ENCODE measurements at places on chromosomes 13 and 19.

- DNase-seq = peak; percentile 19
These were observed 44.8 kb downstream of the PHF11 start for GRCh38 chr13:49540552-49540951.

GRCh38 chr13:79779761-79780160 is 298.8 kb downstream of the NDFIP2 start:
- DNase-seq = no peak

DNA sequence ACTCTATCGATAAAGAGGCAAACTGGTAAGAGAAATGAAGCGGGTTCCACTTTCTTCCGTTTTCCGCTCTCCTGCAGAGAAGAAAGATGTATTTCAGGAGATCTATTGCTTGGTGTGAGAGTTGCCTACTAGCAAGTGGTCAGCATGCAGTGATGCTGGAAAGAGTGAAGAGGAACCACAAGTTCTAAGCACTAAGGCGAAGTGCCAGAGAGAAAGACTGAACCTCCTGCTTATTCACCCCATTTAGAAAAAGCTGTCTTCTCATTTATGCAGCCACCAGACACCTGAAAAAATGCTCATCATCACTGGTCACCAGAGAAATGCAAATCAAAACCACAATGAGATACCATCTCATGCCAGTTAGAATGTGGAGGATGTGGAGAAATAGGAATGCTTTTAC is 78.7 kb upstream of the GPC6 start:
- no peak for DNase-seq

- DNase-seq = no peak
These were observed 15.0 kb downstream of the UPF3A start for GRCh38 chr13:114296448-114296847.

- no peak for DNase-seq
These were observed 120.6 kb downstream of the IRS2 start for GRCh38 chr13:109665781-109666249.

- no peak for DNase-seq
These were observed 1430.0 kb downstream of the EFNB2 start for GRCh38 chr13:105105471-105105870.

DNA sequence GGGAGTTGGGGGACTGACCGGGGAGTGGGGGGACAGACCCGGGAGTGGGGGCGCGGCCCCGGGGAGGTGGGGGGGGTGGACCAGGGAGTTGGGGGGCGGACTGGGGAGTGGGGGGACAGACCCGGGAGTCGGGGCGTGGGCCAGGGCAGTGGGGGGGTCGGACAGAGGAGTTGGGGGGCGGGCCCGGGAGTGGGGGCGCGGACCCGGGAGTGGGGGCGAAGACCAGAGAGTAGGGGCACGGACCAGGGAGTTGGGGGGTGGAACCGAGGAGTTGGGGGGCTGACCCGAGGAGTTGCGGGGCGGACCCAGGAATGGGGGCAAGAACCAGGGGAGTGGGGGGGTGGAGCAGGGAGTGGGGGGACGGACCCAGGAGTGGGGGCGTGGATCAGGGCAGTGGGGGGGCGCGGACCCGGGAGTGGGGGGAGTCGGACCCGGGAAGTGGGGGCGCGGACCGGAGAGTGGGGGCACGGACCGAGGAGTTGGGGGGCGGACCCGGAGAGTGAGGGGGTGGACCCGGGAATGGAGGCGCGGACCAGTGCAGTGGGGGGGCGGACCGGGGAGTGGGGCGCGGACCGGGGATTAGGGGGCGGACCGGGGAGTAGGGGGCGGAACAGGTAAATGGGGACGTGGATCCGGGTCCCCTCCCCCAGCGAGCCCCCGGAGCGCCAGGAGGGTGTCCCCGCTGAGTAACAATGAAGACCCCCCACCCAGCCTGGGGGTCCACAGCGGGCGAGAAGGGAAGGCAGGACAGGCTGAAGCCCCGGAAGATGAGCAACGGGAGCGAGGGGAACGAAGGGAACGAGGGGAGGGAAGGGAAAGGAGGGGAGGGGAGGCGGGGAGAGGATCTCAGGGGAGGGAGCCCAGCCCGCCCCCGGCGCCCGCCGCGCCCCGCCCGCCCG is 589 bp downstream of the R3HDM4 start:
- no peak for DNase-seq

DNA sequence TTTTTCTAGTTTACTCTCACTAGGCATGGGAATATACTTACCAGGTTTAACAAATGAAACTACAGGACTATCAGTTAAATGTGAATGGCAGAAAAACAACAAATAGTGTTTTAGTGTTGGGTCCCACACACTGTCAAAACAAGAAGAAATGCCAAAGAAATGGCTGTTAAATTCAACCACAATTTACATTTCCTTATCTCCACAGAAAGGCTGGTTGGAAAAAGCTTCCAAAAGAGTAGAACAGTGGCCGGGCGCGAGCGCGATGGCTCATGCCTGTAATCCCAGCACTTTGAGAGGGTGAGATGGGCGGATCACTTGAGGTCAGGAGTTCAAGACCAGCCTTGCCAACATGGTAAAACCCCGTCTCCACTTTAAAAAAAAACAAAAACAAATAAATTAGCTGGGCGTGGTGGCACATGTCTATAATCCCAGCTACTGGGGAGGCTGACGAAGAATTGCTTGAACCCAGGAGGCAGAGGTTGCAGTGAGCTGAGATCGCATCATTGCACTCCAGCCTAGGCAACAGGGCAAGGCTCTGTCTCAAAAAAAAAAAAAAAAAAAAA is 66.5 kb downstream of the SERP2 start:
- DNase-seq = no peak

GRCh38 chr19:3138268-3138667 is 2.4 kb downstream of the GNA15 start:
- no peak for DNase-seq

GRCh38 chr19:38389101-38389925 is 816 bp downstream of the SPRED3 start:
- DNase-seq = peak; percentile 45

- DNase-seq = no peak
These were observed 10.0 kb upstream of the PNMA8A start for GRCh38 chr19:46481223-46481848.

DNA sequence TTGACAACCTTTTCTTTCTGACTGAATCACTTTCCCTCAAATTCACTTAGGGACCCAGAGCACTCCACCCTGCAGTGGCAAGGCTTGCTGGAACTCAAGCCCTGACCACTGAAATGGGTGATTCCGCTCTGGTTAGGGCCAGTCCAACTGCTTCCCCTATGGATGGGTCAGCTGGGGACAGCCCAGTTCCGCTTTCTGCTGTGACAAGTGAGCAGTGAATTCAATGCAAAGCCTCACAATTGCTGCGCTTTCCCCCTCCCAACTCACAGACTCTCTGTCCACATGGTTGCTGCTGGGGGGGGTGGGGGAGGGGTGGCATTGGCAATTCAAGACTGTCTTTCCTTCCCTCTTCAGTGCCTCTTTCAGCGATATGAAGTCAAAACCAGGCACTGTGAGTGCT is 18.7 kb downstream of the CD70 start:
- no peak for DNase-seq

GRCh38 chr19:41967054-41967783 is 8.1 kb upstream of the RABAC1 start:
- DNase-seq = no peak

GRCh38 chr19:52942386-52943133 is 19.3 kb upstream of the ZNF888 start:
- no peak for DNase-seq

GRCh38 chr13:103862525-103862924 is 796.3 kb upstream of the SLC10A2 start:
- DNase-seq = no peak

GRCh38 chr13:59495936-59496512 is 667.7 kb downstream of the DIAPH3 start:
- no peak for DNase-seq

- DNase-seq = no peak
These were observed 13.3 kb downstream of the CD37 start for GRCh38 chr19:49348305-49349189.

DNA sequence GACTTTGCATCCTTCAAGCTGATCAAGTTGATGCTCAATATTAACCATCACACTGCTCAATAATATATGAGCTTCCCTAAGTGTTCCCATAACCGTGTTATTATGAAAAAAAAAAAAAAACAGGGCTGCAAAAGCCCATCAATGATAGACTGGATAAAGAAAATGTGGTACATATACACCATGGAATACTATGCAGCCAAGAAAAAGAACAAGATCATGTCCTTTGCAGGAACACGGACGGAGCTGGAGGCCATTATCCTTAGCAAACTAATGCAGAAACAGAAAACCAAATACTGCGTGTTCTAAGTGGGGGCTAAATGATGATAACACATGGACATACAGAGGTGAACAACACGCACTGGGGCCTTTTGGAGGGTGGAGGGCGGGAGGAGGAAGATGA is 58.3 kb downstream of the CACNA1A start:
- DNase-seq = no peak

DNA sequence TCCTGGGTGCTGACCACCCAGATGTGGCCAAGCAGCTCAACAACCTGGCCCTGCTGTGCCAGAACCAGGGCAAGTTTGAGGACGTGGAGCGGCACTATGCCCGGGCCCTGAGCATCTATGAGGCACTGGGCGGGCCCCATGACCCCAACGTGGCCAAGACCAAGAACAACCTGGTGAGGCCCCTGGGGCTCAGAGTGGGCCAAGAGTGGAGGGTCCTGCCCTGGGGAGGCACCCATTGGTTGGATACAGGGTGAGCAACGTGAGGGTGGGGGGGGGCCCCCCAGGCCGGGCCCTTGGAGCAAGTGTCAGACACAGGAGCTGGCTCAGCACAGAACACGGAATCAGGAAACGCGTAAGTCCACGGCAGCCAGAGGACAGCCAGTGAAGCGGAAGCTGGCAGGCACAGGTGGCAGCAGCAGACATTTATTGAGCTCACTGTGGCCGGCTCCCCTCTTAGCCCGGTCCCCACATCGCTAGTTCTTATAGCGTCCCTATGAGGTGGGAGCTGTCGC is 8.9 kb downstream of the KLC3 start:
- DNase-seq = no peak

DNA sequence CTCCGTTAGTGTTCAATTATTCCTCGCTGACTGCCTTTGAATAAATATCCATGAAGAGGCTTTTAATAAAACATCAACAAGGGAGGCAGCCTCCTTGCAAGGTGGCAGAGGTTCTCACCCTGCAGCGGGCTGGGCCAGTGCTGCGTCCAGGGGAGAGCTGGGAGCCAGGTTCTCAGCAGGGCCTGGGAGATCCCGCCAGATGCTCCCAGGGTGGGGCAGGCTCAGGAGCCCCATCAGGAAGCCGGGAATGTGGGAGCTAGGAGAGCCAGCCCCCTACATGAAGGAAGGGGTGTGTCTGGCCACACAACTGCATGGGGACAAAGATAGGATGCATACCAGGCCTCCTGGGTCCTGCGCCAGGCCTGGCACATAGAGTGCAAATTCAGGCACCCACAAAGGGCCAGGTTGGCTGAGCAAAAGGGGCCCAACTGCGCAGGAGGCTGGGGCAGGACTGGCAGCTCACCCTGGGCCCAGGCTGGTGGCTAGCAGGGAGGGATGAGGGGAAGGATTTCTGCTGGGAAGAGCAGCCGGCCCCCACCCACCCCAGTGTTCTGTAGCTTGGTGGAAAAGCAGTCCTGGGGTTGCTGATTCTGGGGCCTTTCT is 22.8 kb downstream of the VSTM2B start:
- no peak for DNase-seq

- DNase-seq = no peak
These were observed 51.3 kb downstream of the CELF5 start for GRCh38 chr19:3275583-3276340.

DNA sequence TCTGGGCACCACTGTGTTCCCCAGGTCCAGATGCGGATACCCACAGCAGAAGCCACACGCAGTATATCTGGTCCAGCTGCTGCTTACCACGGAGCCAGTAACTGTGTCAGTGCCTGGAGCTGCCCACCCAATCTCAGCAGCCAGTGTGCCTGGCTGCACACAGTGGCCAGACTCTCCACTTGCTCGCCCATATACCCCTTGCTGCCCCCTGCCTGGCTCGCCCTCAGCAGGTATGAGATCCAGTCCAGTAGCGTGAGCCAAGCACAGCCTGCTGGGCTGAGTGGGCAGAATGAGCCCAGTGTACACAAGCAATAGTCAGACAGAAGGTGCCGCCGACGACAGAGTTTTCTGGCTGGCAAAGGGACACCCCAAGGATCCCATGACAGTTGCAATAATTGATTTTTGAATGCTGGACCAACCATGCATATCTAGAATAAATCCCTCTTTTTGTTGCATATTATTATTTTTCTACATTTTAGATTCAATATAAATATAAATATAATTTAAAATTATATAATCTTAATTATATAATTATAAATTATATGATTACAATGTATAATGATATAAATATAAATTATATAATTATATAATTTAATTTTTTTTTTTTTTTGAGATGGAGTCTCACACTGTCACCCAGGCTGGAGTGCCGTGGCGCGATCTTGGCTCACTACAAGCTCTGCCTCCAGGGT is 918.8 kb upstream of the MIR17HG start:
- no peak for DNase-seq

DNA sequence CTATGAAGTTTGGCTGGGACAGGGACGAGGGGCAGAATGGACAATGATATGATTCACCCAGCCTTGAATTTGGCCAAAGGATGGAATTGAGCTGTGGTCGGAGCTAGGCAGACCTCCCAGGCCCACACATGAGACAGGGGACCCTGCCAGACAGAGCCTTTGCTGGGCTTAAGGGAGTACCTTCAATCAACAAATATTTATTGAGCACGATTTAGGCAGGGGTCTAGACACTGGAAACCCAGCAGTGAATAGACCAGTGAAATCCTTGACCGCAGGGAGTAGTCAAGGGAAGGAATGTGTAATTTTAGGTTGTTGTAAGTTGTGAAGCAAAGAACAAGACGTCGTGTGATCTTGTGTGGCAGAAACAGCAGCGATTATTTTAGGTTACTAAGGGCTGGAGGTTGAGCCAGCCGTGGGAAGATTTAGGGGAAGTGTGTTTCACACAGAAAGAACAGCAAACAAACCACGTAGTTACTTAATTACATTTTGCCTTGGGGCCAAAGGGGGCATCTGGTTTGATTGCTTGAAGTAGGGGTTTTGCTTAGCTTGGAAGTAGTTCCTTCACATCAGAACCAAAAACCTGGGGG is 16.9 kb upstream of the AP1M2 start:
- no peak for DNase-seq

- DNase-seq = no peak
These were observed 2.2 kb upstream of the USPL1 start for GRCh38 chr13:30615481-30615865.

DNA sequence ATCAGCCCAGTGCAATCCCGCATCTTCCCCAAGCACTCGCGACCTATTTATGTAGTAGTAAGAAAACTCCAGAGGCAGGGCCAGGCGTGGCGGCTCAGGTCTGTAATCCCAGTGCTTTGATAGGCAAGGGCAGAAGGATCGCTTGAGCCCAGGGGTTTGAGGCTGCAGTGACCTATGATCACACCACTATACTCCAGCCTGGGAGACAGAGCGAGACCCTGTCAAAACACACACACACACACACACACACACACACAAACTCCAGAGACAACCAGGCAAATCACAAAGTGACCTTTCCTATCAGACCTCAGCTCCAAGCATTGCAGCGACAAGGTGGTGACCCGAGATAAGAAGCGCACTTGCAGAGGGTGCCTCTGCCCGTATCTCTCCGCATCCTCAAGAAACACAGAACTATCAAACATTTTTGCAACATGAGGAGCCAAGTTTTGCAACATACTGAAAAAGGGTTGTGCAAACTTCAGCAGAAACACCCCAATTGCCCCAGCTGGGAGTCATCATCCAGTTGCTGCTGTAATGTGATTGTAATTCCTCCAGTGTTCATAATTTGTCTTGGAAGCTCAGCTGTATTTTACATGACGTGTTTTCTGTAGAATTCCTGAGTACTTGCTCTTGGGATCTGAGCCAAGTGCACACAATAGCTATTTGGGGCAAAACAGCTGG is 8.7 kb upstream of the KLF2 start:
- DNase-seq = no peak
